ENCODE measurements at places on chromosomes 1 and 21.

DNA sequence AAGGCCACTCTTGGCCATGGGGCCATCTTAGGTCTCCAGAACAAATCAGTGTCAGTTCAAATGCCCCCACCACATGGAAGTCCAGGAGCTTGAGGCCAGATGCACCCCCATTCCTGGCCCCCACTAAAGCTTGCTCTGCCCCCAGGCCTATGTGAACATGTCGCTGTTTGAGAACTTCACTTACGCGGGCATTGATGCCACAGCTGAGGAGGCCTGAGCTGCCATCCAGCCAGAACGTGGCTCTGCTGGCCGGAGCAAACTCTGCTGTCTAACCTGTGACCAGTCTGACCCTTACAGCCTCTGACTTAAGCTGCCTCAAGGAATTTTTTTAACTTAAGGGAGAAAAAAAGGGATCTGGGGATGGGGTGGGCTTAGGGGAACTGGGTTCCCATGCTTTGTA is 15.1 kb upstream of the MPL start:
- DNase-seq, result no peak

DNA sequence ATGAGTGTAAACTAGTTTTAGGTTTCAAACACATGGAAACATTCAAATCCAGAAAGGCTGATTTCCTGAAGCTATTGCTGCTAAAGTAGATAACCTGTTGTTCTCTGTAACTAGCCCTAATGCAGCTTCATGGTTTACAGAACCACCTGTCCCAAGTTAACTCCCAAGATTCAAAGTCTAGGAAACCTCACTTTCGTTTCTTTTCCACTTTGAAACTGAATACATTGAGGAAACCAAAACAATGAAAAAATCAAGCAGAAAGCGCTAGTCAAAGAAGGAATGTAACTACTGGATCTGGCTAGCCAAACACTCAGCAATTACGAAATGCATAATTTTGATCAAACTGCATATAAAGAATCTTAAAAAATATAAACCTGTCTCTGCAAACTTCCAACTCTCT is 17.8 kb downstream of the SLC16A1 start:
- no peak for DNase-seq

DNA sequence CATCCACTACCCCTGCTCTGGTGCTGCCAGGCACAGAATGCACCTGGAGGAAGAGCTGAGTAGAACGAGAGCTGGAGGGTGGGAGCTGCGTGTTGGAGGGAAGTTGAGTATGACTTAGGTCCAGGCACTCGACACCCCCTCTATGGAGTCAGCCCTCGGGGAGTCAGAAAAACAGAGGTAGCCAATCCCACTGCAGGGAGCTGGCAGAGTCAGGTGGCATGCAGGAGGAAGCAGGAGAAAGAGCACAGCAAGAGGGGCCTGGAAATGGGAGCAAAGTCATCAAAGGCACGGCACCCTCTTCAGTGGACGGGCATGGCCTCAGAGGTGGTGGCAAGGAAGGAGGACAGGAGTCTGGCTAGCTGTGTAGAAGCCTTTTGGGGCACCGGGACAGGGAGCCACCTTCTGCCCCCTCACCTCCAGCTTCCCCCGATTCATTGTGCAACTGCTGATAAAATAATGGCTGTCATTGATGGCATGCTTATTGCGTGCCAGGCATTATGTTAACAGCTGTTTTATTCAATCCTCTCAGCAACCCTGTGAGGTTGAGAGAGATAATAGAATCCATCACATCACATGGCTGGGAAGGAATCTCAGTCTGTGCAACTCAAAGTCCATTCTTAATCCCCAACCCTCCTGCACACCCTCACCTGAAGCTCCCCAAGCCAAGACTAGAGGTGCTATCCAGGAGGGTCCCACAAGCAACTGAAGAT is 42.0 kb downstream of the C1orf198 start:
- no peak for DNase-seq

DNA sequence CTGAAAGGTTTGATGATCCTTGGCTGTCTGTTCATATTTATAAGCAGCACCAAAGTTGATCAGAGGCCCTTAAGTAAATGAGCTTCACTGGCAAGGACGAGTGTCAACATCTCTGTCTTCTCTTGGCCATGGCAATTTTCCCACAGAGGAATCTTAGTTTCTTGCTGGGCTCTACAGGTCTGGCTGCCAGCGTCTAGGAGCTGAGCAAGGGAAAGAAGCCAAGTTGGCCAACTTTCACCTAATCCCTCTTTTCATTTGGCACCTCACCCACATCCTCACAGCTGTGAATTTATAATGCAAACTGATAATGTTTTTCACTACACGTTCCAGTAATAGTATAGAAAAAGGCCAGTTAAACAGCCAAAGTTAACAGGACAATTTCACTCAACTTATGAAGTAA is 99.0 kb upstream of the LBR start:
- DNase-seq, result no peak

- DNase-seq, result no peak
Measured at GRCh38 chr1:164683235-164683634, 124.3 kb downstream of the PBX1 start.
